ENCODE measurements at places on chromosomes 4 and X.

GRCh38 chr4:155072417-155072816 lies 136.0 kb upstream of the NPY2R start:
- no peak for DNase-seq

DNA sequence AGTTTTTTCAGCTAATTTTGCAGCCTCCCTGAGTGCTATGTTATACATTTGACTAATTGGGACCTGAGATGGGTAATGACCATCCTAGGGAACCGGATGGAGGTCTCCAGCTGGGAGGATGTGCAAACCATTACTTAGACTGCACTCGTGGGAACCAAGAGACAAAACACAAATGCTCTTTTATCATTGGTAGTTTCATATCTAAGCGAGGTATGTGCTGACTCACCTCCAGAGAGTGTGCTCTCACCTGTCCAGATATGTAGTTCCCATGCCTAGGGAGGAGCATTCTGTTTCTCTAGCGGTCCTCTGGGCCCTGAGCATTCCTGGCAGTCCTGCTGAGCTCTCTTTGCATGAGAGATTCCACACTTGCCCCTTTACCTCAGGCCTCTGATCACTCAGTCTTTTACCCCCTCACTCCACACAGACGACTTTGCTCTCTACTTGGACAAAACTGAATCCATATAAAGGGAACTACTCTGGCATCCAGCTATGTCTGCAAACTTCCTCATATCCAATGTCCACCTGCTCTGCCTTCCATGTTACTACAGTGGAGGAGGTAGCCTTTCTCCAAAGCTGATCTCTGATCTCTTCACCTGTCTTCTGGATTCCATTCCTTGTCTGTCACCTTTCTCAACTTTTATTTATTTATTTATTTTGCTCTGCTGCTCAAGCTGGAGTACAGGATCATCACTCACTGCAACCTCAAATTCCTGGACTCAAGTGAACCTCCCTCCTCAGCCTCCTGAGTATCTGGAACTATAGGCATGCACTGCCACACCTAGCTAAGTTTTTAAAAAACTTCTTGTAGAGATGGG lies 88.4 kb downstream of the LRP2BP start:
- DNase-seq = no peak

GRCh38 chr4:98645527-98645926 lies 12.9 kb downstream of the TSPAN5 start:
- no peak for DNase-seq

GRCh38 chrX:23845351-23845817 lies 62.4 kb downstream of the APOO start:
- DNase-seq = no peak

Measured in activated CD4-positive, CD25-positive, alpha-beta regulatory T cell treated with anti-CD3 and anti-CD28 coated beads, Interleukin-2, amount 50 U/mL, for 72 hours (primary cell).